ENCODE measurements at places on chromosomes 11 and 22.

DNA sequence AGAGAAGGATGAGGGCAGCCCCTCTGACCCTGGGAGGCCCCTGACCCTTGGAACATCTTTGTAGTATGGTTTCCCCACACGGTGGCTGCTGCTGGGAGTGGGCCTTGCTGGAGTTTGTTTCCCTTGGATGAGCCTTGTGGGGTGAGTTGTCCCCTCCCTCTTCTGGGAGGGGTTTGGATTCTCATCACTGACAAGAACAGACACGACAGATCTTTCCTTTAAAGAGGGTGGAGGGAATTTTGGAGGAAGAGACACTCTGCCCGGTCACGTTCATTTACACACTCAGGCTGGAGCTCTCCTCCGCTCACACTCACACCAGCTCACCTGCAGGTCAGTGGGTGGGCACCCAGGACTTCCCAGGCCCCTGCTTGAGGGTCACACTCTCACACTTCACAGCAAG is 31.7 kb downstream of the POU2F3 start:
- DNase-seq = no peak

- no peak for DNase-seq
Observed at GRCh38 chr22:22167791-22168189, 76.8 kb upstream of the VPREB1 start.

DNA sequence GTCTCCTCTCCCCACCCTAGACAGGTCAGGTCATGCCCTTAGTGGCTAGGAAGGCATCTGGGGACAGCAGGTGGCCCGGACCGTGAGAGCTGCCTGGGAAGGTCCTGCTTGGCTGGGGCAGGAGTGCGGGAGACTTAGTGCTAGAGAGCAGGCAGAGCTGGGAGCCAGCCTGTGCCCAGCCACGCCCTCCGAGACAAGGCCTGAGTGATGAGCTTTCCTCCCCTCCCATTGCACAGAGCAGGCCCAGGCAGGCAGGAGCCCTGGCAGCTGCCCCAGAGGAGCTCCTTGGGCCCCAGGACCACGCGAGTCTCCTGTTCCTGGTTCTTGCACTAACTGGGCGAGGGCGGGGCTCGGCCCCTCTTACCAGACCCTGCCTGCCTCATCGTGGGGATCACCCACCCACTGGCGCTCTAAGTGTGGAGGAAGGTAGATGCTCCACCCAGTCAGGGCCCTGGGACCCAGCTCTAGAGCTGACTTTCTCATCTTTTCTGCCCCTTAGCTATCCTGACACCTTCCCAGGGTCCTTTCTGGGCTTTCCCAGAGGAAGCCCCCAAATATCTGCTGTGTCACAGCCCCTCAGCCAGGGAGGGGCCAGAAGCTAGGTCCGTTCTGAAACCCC is 44.9 kb downstream of the MACROD1 start:
- no peak for DNase-seq

GRCh38 chr11:81970886-81971285 is 762.8 kb downstream of the FAM181B start:
- no peak for DNase-seq

DNA sequence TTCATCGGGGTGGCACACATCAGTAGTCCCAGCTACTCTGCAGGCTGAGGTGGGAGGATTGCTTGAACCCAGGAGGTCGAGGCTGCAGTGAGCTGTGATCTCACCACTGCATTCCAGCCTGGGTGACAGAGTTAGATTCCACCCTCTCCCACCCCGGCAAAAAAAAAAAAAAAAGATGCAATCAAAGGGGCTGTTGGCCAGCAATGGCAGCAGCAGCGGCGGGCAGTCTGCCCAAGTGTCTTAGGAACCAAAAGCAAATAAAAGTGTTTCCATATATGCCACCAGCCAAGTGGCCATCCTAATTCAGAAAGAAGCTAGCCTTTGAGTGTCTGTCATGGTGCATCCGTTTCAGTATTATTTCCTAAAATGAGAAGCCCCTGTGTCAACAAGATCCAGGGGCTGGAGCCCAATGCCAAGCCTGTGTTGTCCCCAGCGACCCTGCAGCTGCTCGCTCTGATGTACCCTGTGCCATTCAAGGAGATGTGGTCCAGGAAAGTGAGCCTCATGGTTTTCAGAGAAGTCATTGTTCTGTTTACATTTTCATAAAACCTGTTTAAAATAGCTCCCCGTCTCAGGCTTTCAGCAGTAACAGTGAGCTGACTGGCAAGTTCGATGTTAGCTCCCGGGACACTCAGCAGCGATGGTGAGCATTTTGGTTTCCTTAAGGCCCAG is 12.5 kb downstream of the CDPF1 start:
- no peak for DNase-seq

- no peak for DNase-seq
Observed at GRCh38 chr22:39308614-39309363, 10.6 kb downstream of the RPL3 start.

- DNase-seq = no peak
Observed at GRCh38 chr11:36818410-36818809, 220.4 kb upstream of the RAG2 start.

All from right renal pelvis (tissue), 4 donors.